Activated naive CD4-positive, alpha-beta T cell treated with anti-CD3 and anti-CD28 coated beads, Interleukin-2, amount 50 U/mL, for 16 hours (primary cell): ENCODE measurements at places on chromosomes 11 and 22.

GRCh38 chr11:119739021-119739703 is 10.2 kb upstream of the NECTIN1 start:
- no peak for DNase-seq

- no peak for DNase-seq
Observed at GRCh38 chr11:109974523-109974922, 118.7 kb upstream of the ZC3H12C start.

GRCh38 chr22:35386670-35387288 is 5.9 kb downstream of the HMOX1 start:
- DNase-seq: no peak

DNA sequence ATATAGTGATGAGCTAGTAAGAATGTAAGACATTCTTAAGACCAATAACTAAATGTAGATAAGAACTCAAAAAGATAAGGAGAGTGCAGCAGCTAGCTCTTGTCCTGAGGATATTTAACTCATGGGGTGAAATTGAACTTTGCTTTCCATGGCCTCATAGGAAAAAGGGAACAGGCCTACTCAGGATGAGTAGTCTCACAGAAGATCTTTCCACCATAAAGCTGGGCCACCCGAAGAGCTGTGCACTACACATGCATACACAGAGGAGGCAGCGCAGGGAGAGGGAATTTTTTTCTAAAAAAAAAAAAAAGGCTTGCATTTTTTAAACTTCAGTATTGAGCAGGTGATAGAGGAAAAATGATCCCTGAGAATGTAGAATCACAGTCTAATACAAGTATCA is 59.9 kb upstream of the CFAP300 start:
- no peak for DNase-seq

DNA sequence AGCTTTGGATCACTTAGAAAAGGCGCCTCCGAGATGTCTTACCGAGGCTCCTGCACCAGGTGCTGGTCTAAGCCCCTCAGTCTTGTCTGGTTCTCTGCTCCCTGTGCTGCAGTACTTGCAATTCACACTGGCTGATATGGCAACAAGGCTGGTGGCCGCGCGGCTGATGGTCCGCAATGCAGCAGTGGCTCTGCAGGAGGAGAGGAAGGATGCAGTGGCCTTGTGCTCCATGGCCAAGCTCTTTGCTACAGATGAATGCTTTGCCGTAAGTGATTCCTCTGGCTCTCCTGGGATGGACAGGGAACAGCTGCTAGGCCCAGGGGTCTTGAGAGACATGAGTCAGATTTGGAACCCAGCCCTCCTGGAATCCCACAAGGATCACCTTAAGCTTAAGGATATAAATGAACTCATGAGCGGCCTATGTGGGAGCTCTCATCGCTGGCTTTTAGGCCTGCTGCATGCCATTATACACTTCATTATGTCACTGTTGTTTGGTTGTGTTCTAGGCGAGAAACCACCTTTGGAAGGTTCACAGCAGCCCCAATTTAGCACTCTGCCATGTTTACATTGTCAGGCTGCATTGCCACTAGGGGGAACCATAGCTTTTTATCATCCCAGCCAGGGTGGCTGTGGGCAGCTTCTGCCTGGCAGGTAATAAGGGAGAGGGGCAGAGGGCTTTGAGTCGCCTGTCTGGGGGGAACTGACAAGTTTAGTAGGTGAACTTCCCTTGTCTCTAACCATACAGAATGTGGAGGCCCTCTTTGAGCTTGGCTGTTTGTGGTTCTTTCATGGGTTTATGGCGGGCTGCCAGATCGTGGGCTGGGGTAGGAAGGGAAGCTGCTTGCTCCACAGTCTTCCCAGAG is 8.5 kb downstream of the ACAD8 start:
- DNase-seq: peak; percentile 45

GRCh38 chr11:102589047-102589459 is 36.1 kb downstream of the MMP20 start:
- DNase-seq: peak; percentile 23

DNA sequence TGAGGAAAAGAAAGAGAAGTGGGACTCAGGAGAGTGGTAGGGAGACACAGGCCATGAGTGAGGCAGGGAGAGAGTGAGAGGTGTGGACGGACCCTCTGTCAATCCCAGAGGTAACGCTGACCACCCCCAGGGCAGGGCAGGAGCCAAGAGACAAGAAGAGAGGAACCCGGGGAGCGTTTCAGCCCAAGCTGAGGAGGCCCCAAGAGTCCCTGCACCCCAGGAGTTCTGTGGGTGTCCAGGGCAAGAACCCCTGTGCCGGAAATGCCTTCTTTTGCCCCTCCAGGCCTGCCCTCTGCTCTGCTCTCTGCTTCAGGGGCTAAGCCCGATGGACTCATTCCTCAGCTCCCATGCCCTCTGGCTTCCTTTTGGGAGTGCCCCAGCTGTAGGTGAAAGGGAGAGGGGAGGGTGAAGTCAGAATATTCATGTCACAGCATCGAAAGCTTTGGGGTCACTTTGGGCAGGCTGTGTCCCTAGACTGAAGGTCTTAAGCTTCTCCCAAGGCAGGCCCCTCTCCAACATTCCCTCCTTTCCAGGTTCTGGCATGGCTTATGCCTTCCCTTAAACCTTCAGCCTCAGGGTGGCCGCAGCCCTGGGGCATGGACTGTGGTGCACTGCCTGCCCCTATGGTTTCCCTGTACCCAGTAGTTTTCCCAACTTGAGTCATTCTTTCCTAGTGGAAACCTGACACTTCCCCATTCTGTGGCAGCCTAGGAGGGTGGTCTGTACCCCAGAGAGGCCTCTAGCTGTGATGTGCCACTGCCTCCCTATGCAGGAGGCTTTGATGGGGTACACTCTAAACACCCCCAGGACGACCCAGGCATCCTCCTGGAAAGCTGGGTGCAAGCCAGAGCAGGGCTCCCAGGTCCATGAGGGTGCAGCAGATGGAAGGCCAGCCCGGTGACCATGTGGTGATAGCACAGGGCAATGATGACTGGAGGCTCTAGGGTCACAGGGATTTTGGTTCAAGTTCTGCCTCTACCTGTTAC is 27.1 kb downstream of the MYEOV start:
- no peak for DNase-seq

DNA sequence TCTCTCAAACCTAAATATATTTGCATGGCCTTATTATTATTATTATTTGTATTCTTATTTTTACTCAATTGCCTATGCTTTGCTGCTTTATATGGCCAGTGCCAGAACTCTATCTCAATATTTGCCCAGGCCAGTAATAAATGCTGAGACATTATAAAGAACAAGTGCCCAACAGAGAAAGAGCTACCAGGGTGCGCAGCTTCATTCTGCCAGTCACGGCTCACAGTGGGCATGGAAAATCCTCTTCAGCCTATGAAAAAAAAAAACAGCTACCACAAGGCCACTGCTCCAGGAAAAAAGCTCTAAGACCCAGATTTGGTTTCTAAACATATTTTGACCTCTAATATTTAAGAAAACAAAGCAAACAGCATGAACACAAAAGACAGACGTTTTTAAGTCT is 1223.6 kb downstream of the LRRC4C start:
- no peak for DNase-seq

DNA sequence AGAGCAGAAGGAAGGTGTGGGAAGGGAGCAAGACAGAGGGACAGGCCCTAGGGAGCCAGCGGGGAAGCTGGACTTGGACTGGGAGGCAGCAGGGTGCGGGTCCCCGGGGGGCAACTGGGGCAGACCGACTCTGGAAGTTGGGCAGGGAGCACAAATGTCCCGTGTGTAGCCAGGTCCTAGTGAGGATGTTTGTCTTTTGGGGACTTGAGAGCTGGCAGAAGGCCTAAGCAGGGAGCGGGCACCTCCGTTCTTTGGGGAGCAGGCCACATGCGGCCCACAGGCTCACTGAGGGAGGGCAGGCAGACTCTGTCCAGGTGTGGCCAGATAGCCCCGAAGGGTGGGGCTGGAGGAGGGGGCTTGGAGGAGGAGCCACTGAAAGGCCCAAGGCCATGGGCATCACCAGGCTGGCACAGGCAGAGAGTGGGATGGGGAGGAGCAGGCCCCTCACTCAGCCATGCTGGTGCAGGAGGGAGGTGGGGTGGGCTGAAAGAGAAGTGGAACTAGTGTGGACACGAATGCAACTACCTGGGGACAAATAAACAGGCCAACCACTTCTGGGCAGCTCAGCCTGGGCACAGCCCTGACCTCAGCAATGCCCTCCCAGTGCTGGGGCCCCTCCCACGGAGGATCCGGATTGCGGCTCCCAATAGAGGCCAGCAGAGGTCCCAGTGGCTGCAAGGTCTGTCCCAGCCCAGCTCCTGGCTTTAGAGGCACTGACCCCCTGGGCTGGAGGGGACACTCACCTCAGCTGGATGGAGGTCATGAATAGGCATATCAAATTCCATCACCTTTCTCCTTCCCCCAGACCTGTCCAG is 1.3 kb upstream of the SCARF2 start:
- no peak for DNase-seq
